ENCODE measurements at places on chromosomes 2 and 18. TPM values are rescaled to one million over a fixed set of nuclear protein-coding genes. Genes with fewer than 3 reads are reported as not detected.

Gene CASP8
- total RNA-seq: 31.5 TPM

Gene SYT4
- total RNA-seq: not detected

Gene C2orf78
- not detected for total RNA-seq

Gene GPAT2
- total RNA-seq: 3.9 TPM

Gene CD8A
- total RNA-seq: not detected

Gene TACR1
- total RNA-seq: not detected

Gene C2orf80
- total RNA-seq: not detected

Gene ALPG
- not detected for total RNA-seq

Gene IL1RL1
- total RNA-seq: 0.50 TPM

Gene CAD
- 32.0 TPM for total RNA-seq

Gene IL18R1
- 5.4 TPM for total RNA-seq

Gene LONRF2
- under 0.01 TPM for total RNA-seq

Gene TMEM200C
- total RNA-seq: 0.17 TPM

Gene SPP2
- not detected for total RNA-seq

Gene DUSP11
- total RNA-seq: 24.9 TPM

Gene CYRIA
- total RNA-seq: 10.2 TPM

Gene ZBTB7C
- total RNA-seq: 0.33 TPM

Gene STPG4
- 0.33 TPM for total RNA-seq

Gene CDH19
- total RNA-seq: not detected

Gene MCEE
- total RNA-seq: 18.8 TPM

Gene POMC
- total RNA-seq: 0.66 TPM

Gene CYP26B1
- total RNA-seq: 0.51 TPM

Gene TTL
- 28.2 TPM for total RNA-seq

Gene RAPGEF4
- total RNA-seq: 1.3 TPM

Gene CDC42EP3
- 5.6 TPM for total RNA-seq

Gene SLC25A52
- not detected for total RNA-seq

Gene LIPG
- total RNA-seq: 0.50 TPM

Gene MYO5B
- total RNA-seq: under 0.01 TPM

Gene POTEJ
- total RNA-seq: not detected

Gene IGFBP2
- total RNA-seq: 36.3 TPM

Gene GKN1
- not detected for total RNA-seq

Gene AQP4
- total RNA-seq: not detected

Gene ADRA2B
- not detected for total RNA-seq

Gene MC2R
- total RNA-seq: not detected

Gene FN1
- 3,444 TPM for total RNA-seq

Gene PCARE
- under 0.01 TPM for total RNA-seq

Gene COL4A3
- total RNA-seq: 0.33 TPM

Gene CHRNG
- not detected for total RNA-seq

Gene ZSWIM2
- under 0.01 TPM for total RNA-seq

Gene MC4R
- total RNA-seq: not detected

Gene NMUR1
- total RNA-seq: 0.50 TPM

Gene NTSR2
- total RNA-seq: under 0.01 TPM

Gene DSG3
- total RNA-seq: not detected

Gene GULP1
- total RNA-seq: 71.7 TPM

Gene MATN3
- 2.3 TPM for total RNA-seq

Gene IL1F10
- not detected for total RNA-seq

Gene NYAP2
- total RNA-seq: not detected

Gene RAB6C
- not detected for total RNA-seq

Gene UPP2
- total RNA-seq: not detected

Gene SPEG
- 13.1 TPM for total RNA-seq

Gene PLEK
- total RNA-seq: not detected

Gene EFR3B
- total RNA-seq: 0.51 TPM

Gene SERPINB10
- not detected for total RNA-seq

Gene CASP10
- total RNA-seq: 8.1 TPM

Gene PSD4
- total RNA-seq: 6.1 TPM

Gene CPO
- under 0.01 TPM for total RNA-seq

Gene MFF
- total RNA-seq: 77.9 TPM

Data from fibroblast of lung (primary cell).